ENCODE measurements at places on chromosomes 1 and 21.

DNA sequence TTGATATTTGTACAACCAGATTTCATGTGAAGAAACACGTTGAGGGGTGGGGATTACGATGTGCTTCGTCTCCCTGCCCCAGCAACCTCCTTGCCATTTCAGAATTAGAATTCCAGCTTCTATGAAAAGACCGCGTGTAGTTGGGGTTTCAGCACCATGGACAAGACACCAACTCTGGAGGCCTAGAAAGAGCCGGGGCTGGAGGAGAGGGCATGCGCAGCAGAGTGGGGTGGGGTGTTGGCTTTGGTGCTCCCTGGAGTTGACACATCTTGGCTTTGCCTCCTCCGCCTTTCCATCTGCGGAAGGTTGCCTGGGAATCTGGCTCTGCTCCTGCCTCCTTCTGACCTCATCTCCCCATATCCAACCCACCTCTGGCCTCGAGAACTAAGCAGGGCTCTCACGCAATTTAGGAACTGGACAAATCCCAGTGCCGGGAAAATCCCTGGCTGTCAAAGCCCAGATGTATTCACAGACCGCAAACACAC, 11.8 kb downstream of the HTR6 start:
- DNase-seq = no peak

GRCh38 chr1:161182214-161182613, 4.9 kb upstream of the B4GALT3 start:
- no peak for DNase-seq

- DNase-seq = no peak
Observed at GRCh38 chr1:201026234-201026633, 2.7 kb upstream of the KIF21B start.

DNA sequence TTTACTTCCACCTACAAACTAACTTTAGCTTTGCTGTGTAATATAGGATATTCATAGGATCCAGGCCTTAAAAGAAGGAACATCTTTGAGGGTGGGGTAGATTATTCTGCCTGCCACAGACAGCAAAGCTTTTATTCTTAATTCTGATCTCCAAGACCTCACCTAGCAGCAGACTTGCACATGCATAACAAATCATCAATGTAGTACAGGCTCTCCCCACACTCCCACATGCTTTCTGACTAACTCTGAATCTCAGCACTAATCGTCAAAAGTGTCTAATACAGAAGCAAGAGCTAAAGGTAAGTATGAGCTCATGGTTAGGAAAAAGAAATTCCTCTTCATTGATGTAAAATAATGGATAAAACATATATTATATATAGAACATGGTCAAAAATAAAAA, 1468.5 kb upstream of the B3GALT2 start:
- no peak for DNase-seq

DNA sequence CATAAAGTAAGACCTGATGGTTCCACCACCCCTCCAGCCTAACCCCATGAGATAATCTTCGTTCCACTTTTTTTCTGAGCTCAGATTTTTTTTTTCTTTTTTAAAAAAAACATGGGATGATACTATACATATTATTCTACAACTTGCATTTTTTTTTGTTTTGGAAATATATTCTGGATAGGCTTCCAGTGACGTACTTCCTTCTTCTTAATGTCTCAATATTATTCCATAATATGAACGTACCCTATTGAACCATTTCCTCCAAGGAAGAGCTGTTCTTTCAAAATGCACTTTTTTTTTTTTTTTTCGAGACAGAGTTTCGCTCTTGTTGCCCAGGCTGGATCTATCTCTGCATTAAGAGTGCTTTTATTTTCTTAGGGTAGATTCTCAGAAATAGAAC, 1.5 kb downstream of the EDEM3 start:
- DNase-seq = no peak

DNA sequence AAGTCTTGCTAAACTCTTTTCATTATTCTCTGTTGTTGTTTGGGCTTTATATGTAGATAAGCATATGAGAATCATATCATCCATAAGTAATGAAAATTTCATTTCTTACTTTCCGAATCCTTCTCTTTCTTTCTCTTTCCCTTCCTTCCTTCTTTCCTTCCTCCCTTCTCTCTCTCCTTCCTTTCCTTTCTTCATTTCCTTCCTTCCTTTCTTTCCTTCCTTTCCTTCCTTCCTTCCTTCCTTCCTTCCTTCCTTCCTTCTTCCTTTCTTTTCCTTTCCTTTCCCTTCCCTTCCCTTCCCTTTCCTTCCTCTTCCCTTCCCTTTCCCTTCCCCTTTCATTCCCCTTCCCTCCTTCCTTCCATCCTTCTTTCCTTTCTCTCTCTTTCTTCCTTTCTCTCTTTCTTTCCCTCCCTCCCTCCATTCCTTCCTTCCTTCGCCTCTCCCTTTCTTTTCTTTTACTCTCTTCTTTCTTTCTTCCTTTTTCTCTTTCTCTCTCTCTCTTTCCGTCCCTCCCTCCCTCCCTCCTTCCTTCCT, 147.3 kb downstream of the UCK2 start:
- no peak for DNase-seq

DNA sequence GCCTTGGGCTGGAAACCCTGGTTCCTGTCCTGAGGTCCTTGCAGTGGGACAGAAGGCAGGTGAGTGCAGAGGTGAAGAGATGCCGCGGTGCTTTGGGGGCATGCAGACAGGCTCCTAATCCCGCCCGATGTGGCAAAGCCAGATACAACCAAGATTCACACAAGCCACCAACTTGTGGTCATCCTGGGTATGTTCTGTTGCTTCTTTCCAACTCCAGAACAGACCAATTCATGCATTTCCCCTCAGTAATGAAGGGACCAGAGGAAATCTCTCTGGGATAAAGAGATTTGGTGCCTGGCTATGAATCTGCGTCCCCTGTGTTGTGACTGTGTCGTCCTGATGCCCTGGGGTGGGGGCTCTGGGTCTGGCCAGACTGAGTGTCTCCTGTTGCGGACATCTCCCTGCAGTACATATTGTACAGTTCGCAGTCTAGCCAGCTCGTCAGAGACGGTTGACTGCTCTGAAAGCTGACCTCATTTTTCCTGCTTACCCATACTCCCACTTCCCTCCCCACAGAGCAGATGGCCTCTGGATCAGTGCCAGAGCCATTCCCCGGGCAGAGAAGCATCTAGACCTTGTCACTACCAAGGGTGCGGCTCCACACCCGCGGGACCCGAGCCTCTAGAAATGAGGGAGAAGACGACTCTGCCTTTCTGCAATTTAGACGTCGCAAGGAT, 216.3 kb downstream of the KIF26B start:
- DNase-seq = no peak

GRCh38 chr1:155085504-155086127, 7.0 kb downstream of the EFNA3 start:
- DNase-seq = no peak

DNA sequence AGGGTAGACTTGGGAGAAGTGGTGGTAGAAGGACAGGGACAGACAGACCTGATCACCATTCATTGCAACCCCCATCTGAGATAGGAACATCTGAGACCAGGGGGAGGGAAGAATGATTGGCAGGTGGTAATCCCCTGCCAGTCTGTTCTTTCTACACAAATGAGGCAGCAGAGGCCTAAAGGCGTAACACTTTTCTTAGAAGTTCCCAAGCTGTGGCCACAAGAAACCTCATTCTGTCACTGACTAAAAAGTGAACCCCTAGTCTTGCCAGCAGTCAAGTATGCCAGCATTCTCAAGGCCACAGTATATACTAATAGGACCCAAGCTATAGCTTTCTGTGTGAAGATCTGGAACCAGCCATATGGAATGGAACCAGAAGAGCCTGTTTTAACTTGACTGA, 638.0 kb downstream of the KCNT2 start:
- no peak for DNase-seq

DNA sequence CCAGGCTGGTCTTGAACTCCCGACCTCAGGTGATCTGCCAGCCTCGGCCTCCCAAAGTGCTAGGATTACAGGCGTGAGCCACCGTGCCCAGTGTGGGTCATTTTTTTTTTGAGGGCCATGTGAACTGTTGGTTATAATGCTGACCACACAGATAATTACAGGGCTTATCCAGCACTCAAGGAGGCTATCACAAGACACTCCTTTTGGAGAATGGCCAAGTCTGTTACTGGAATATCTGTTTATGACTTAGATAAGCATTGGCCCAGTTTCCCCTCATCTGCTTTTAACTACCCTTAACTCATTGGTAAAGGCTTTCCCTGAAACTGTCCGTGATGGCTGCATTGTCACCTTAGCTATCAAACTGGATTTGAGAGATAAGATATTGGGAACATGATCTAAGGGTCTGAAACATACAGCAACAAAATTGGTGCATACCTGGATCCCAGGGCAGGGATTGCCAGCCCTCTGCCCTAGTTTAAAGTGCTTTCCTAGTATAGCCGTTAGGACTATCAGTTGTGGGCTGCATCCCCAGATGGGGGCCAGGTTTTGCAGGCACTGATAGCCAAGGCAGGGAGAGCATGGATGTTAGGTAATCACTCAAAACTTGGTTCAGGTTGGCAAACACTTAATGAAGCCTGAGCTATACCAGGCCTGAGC, 15.6 kb downstream of the SZT2 start:
- DNase-seq = no peak

DNA sequence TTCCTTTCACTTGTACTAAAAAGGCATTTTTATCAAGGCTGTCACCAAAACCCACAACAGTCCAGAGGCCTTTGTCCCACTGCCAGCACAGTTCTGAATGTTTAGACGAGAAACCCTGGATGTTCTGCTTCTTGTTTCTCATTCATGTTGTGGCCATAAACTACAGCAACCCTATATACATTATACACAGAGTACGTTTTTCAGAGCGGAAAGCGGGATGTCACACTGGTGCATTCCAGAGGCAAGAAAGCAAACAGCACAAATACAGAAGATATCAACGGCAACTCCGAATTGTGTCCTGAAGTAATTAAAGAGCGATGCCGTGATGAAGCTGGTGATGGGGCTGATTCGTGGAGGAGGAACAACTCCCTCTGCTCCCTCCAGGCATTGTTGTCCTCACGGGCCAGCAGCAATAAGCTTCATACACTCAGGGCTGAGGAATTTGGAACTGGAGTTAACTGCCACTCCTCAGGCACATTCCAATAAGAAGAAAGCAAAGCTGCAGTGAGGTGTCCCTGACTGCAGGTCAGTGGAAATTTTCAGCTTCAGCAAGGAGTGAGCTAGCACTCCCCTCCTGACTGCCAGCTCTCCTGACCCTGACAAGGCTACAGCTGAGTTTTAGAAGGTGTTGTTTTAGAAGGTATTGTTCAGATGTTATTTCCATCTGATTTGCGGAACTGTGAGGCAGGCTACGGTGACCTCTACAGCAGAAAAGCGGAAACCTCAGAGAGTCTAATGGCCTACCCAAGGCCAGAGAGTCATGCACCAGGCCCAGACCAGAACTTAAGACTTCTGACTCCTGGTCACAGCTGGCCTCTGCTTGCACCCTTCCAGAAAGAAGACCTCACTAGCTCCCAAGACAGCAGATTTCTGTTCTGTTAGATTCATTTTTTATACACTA, 149.0 kb downstream of the TGFBR3 start:
- no peak for DNase-seq

- DNase-seq = no peak
Observed at GRCh38 chr1:12617511-12617900, 504 bp downstream of the DHRS3 start.

DNA sequence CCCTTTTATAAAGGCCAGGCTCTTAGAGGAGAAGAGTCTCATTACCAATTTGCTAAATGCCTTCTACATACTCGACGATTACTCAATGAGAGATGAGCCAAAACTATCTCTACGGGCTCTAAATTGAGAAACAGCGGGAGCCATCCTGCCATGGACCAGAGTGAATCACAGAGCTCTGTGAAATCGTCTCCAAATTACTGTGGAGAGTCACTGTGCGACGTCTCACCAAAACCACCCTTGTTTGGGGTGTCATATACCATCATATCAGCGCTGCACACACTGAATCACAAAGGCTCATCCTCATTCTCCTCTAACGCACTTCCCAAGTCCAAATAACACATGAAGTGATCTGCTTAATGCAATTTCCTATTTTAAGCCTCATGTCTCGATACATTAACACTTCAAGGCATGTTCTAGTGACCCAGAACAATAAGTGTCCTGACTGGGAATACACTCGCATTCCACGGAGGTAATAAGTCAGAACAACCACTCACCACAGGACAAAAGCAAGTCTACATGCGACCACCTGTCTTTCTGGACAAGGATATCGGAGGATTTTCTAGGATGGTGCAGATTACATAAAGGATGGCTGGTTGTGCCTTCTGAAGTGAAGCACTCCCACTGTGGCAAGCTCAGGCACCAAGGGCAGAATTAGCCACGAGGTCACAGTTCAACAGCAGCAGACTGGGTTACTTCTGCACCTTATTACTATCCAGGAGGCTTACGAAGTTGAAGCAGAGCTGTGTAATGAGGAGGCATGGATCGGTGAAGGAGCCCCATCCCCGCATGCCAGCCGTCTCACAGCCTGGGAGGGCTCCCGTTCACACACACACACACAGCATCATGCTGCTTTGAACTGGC, 44.3 kb downstream of the NID1 start:
- DNase-seq = no peak

DNA sequence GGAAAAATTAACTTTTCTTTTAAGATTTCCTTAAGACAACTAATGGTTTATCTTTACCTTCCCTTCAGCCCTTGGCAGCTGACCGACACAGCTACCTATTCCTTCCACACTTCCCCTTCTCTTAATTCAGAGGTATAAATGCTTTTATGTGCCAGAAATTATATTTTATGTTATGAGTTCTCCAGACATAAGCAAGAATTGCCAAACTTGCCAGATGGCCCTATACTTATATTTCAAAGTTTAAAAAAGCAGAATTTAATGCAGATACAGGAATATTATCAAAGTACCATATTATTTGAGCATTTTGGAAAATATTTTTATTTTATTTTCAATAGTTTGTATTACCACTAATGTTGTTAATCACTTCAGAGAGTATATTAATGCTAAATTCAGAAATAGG, 445.0 kb downstream of the PTBP2 start:
- no peak for DNase-seq

DNA sequence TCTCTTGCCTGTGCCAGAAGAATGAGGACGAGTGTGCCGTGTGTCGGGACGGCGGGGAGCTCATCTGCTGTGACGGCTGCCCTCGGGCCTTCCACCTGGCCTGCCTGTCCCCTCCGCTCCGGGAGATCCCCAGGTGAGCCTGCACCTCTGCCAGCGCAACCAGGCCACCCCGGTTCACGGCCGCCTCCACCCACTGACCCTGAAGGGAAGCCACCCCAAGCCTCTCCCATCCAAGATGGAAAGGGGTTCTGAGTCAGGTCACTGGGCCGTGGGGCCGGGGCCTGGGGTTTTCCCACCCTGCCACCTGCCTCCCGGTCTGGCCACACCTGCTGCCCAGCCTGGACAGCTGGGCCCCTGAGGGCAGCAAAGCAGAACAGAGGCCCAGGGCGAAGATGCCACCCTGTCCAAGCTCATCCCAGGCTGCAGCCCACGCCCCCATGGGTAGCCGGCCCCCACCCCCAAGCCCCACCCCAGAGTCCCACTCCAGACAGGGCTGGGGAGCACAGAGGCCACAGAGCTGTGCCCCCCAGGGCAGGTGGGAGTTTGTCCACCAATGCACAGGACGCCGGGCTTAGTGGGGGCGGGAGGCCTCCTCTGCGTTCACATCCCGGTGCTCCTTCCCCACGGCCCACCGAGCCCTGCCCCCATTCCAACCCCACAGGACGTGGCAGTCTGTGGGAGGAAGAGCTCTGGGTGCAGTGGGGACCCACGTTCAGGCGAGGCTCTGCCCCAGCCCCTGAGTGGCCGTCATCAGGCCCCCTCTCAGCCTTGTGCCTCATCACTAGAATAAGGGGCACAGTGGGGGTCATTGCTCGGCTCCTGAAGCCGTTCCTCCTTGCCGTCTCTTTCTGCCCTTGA, 5.6 kb downstream of the AIRE start:
- DNase-seq = no peak

- DNase-seq = peak; percentile 36
Observed at GRCh38 chr1:44531785-44532566, 126.9 kb downstream of the RNF220 start.

GRCh38 chr1:214281720-214282629, 1.0 kb downstream of the SMYD2 start:
- no peak for DNase-seq

Data from NCI-H774 (cell line).